Activated CD8-positive, alpha-beta memory T cell treated with anti-CD3 and anti-CD28 coated beads for 1 hour (primary cell): ENCODE measurements at places on chromosomes 4 and X.

DNA sequence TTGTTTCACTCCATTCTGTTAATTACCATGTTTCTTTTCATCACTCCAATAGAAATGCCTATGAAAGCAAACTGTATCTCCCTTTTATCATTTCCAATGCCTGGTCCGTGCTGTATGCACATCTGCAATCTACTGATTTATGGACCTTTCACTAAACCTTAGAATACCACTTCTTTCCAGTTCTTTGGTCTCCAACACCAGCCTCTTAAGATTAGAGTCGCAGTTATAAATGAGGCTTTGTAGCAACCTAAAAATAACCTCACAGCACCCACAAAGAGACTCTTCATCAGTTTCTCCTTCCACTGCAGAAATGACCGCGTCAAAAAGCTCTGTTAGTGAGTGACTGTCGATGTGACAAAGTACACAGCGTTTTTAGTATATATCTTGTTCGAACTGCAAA is 282.6 kb downstream of the ADGRA3 start:
- no peak for DNase-seq

DNA sequence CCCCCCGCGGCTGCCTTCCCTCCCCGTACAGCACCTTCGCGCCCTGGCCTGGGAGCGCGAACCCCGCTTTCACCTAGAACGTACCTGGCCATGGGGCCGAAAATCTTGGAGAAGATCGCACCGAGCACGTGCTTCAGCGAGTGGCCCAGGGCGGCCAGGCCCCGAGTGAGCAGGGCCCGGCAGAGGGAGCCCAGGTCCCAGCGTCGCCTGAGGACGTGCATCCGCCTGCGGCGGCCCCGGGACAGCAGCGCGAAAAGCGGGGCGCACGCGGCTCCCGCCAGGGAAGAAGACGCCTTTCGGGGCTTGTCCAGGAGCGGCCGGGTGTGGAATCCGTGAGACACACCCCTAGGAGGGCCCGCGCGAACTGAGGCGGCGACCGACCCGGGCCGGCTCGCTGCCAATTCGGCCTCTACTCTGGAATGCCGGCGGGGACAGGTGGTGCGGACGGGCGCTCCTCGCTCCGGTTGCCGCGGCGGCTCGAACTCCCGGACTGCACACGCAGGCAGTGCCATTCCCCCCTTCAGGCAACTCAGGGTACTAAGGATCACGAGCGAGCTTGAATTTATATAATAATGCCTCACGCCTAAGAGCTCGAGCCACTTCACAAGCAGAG is at the start of gene HS6ST2:
HS6ST2 (minus strand) TSS at position 539 of the 613 bp plus-strand sequence.
- no peak for DNase-seq

GRCh38 chr4:68948044-68948743 is 3.4 kb downstream of the UGT2A3 start:
- DNase-seq = no peak

- DNase-seq = no peak
These were observed 107.0 kb downstream of the REPS2 start for GRCh38 chrX:17053502-17053901.

DNA sequence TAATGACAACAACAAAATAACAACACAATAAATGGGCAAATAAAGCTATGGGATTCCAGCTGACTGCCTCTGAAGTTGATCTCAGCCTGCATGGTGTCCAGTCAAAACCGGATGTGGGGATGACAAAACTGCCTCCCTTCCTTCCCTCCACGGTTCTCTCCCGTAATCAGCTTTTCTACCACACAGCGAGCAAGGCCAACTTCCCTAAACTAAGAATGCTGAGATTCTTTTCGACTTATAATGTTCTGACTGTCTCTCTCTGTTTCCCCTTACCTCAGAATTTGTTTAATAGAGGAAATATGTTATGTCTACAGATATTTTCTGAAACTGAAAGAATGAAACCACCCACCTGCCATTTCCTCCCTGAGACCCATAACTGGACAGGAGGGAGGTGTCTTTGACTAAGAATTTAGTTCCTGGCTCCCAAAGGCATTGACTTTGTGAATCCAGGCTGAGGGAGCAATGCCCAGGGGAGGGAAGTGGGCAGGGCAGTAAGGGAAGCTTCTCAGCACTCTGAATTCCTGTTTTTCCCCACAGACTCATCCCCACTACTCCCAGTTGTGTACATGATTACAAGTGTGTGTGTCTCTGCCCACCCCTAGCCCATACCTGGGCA is 1.0 kb upstream of the TLR1 start:
- DNase-seq = no peak

DNA sequence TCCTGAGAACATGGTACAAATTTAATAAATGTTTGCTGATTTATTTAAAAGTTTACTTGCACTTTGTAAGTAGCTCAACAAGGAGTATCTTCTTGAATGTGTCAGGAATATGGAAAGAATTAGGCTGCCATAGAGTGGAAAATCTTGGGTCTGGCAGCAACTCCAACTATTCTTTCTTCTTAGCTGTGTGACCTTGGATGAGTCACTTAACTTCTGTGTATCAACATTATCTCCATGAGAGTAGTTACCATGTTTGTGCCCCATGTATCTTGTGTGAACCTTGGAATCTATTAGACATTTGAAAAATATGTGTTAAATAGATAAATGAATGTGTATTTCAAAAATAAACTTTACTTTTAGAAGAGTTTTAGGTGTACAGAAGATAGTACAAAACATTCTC is 348.8 kb downstream of the GBA3 start:
- no peak for DNase-seq

GRCh38 chr4:186699298-186699697 is 24.4 kb downstream of the FAT1 start:
- DNase-seq = no peak

DNA sequence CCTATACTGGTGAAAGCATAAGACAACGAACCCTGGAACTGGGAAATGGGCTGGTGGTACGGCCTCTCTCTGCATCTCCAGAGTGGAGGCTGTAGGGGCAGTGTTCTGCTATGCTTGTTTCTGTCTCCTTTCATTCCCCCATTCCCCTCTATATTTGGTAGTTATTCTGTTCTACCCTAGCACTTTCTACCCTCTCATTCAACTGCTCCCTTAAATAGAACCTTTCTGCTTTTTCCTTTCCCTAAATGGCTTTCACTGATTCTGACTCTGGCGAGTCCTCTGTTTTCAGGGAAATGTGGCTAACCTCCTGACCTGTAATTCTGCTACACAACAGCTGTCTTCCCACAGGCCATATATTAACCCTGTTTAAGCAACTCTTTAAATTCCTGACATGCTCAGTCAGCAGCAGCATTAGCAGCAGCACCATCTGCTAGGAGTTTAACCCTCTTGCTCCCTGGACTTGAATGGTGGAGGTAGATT is 94.2 kb downstream of the CXCL13 start:
- DNase-seq = no peak

GRCh38 chr4:98484031-98484430 is 174.4 kb downstream of the TSPAN5 start:
- DNase-seq = no peak

GRCh38 chr4:109053257-109053656 is 249.2 kb downstream of the COL25A1 start:
- DNase-seq = no peak

GRCh38 chr4:10743357-10743756 is 58.8 kb upstream of the CLNK start:
- no peak for DNase-seq

GRCh38 chr4:179597301-179597700 is 2155.1 kb upstream of the AGA start:
- no peak for DNase-seq

DNA sequence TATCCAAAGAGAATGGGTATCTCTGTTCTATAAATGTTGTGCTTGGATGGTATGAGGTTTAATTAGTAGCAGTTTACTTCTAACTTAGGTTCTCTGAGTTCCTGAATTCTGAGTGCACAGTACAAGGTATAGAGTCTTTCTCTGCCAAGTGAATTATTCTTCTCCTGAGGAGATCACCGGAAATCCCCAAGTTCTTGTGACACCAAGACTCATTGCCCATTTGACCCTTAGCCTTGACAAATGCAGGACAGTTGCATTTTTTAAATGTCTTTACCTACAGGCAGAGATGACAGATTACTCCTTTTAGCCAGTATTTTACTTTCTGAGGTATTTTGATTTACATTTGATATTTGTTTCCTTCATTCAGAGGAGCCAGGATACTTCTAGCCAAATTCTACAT is 72.9 kb downstream of the MAOA start:
- no peak for DNase-seq

DNA sequence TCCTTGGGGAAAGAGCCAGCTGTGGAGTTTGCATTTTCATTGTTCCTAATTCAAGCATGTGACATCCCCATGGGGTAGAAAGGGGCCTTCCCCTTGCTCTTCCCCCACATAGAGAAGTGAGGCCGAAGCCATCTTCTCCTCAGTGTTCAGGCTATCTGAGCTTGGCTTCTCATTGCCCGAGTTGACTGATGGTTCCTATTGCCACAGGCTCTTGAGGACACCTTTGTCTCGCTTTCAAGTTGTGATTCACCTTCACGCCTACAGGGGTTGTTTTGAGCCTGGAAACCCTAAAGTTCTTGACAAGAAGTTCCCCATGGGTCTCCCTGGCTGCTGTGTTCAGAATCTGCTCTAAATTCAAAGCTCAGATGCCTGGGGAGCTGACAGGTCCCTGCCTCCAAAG is 25.0 kb downstream of the CCNQ start:
- no peak for DNase-seq

DNA sequence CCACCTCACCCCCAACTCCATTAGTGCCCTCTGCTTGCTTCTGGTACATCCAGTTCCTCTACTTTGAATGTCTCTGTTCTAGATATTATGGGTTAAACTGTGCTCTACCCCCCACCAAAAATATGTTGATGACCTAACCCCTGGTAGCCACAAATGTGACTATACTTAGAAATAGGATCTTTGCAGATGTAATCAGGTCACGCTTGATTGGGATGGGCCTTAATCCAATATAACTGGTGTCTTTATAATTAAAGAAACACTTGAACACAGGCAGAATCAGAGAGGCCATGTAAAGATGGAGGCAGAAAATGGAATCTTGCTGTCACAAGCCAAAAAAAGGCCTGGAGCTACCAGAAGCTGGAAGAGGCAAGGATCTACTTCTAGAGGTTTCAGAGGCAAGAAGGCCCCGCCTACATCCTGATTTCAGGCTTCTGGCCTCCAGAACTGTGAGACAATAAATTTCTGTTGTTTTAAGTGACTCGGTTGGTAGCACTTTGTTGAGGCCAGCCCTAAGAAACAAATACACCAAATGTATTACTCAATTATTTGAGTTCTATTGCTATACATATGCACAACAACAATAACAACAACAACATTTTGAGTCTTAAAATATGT is 220.0 kb downstream of the PPP3CA start:
- DNase-seq = no peak

GRCh38 chr4:2886161-2886560 is 42.5 kb downstream of the ADD1 start:
- DNase-seq = no peak

DNA sequence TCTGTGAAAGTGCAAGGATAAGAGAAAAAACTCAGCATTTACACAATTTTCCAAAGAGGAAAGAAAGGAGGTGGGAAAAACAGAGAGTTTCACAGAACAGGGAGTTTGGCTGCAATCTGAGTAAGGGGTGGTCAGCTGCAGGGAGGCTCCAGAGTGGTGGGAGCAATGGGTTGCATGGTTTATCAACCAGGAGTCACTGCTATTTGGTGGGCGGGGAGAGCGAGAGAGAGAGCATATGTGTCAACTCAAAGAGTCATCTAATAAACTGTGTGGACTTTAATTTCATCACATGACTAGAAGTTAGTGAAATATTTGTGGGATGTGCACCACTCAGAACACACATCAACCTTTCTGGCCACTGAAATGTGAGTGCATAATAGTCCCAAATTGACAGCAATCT is 94.6 kb downstream of the FAM13A start:
- no peak for DNase-seq

DNA sequence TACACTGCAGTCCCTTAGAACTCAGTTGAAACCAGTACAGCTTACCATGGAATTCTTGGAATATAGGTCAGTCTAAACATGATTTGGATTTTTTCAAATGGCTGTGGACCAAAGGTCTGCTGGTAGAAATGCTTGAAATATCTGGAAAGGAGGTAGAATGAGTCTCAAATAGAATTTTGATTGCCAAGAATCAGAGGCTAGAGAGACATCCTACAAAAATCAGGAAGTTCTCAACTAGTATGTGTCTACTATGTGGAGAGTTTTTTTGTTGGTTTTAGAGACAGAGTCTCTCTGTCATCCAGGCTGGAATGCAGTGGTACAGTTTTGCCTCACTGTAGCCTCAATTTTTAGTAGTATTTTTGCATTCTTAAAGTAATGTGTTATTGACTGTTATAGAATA is 53.6 kb downstream of the PAQR3 start:
- no peak for DNase-seq

GRCh38 chrX:39626749-39627148 is 471.0 kb downstream of the BCOR start:
- no peak for DNase-seq

DNA sequence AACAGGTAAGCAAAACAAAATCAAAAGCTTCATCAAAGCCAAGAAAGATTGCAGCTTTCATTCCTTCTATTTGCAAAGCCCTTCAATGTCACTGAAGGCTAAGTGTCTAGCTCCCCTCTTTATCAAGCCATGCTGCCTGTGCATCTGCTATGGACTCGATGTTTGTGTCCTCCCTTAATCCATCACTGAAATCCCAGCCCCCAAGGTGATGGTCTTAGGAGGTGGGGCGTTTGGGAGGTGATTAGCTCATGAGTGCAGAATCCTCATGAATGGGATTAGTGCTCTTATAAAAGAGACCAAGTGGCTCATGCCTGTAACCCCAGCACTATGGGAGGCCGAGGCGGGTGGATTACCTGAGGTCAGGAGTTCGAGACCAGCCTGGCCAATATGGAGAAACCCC is 6.9 kb upstream of the TRIM2 start:
- no peak for DNase-seq

GRCh38 chr4:86586626-86587380 is 7.3 kb upstream of the PTPN13 start:
- no peak for DNase-seq

DNA sequence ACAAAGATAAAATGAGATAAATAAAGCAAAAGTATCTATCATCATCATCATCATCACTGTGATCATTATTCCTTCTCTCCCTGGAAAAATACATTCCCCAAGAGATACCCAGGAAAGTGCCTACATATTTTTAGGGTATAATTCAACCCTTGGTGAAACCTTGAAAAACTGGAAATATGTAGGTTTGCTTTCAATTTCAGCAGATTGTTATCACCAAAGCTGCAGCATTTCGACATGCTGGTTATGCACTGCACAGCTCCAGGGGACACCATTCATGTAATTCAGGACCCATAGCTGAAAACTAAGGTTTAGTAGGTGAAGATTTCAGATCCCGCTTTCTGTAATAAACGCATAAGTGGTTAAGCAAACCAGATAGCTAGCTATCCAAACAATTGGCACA is 28.4 kb upstream of the FBXW7 start:
- DNase-seq = no peak
